Hepatocyte (in vitro differentiated cells): ENCODE measurements at places on chromosomes 3 and 15. TPM values are rescaled to one million over a fixed set of nuclear protein-coding genes. Genes with fewer than 3 reads are reported as not detected.

Gene SCAANT1
- not detected in 2 replicates for total RNA-seq

Gene IGSF11
- total RNA-seq = 0.40 TPM in 1 of 2 replicates, not detected in the other

Gene SPATA12
- 0.08 and 0.10 TPM in 2 replicates for total RNA-seq

DNA sequence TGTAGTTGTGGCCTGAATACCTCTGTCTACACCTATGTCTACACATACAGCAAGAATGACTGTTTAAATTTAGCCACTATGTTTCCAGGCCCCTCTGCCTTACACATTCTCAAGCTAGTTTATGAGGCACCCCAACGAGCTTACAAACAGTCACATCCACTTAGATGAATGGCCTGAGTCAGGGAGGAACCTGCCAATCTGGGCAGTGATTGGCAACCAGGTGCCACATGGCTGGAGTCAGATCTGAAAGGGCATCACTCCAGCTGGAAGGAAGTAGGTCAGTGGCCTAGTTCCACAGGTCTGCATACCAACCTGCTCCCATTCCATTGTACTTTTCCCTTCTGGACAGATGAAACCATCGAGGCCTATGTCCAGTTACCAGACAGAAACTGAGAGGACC, 136.3 kb downstream of the FOXP1 start:
- DNase-seq = no peak

GRCh38 chr3:71890356-71890931, 105.5 kb upstream of the PROK2 start:
- DNase-seq = no peak

GRCh38 chr3:31908391-31909097, 72.5 kb downstream of the OSBPL10 start:
- no peak for DNase-seq

- no peak for DNase-seq
These were observed 19.9 kb downstream of the CCDC14 start for GRCh38 chr3:123941121-123941520.
